ENCODE measurements at places on chromosomes 16 and 17.

DNA sequence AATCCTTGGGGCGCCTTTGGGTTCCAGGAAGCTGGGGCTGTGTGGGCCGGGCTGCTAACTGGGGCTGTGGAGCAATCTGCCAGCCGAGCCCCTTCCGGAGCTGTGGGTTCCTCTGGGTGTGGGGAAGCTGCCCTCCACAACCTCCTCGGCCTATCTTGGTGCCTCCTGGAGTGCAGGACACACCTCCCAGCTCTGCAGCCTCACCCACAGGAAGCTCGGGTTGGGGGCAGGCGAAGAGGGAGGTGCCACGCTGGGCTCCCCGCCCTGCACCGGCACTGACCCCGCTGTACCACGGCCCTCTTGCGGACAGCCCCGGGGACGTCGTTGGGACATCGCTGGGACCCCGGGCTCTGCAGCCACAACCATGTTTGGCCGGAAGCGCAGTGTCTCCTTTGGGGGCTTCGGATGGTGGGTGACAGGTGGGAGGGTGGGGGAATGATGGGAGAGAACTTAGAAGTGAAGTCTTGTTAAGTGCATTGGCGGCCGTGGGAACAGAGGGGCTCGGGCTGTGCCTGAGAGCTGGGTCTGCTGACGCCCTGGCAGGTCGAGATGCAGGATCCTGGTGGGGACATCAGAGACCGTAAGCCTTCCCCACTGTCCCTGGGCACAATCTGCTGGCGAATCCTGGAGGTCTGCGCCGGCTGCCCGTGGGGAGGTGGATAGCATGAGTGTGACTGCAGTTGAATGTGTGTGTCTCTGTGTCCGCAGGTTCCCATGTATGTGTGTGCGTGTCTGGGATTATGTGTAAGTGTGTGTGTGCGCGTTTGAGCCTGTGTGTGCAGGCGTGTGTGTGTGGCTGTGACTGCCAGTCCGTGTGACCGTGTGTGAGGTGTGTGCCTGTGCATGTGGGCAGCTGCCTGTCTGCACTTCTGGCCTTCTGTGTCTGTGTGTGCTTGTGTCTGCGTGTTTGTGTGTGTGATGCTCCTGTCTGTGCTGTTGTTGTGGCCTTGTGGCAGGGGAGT, at the start of gene RAP1GAP2:
RAP1GAP2 (plus strand) TSS at position 275 of the 962 bp plus-strand sequence; CDS start at position 365, 90 bp downstream.
- peaks cover 61% of the 10 kb centered on the region for H3K27me3 ChIP-seq
- DNase-seq = peak; percentile 91
- peak within 1 kb of the TSS; percentile 59 for H3K27ac ChIP-seq
- peak within 1 kb of the TSS; percentile 87 for H3K4me3 ChIP-seq
- H3K36me3 ChIP-seq = peaks cover 7% of the 10 kb centered on the region

GRCh38 chr16:48201515-48202201, 42.4 kb upstream of the LONP2 start:
- H3K27me3 ChIP-seq = peaks cover 27% of the 10 kb centered on the region
- no peaks in the 10 kb centered on the region for H3K36me3 ChIP-seq
- no peak for DNase-seq
- H3K4me1 ChIP-seq = no peaks in the 10 kb centered on the region
- no peak overlapping the region for H3K27ac ChIP-seq

DNA sequence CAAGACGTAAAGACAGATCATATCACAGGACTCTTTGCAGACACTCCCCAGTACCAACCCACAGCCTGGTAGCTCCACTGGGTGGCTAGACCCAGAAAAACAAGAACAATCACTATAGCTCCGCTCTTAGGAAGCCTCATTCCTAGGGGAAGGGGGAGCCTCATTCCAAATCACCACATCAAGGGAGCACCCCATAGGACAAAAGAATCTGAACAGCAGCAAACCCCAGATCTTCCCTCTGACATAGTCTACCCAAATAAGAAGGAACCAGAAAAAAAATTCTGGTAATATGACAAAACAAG, 237.8 kb downstream of the CEP112 start:
- H3K27me3 ChIP-seq = no peaks in the 10 kb centered on the region
- H3K36me3 ChIP-seq = no peaks in the 10 kb centered on the region
- H3K27ac ChIP-seq = no peak overlapping the region
- no peaks in the 10 kb centered on the region for H3K4me1 ChIP-seq
- no peak overlapping the region for H3K4me3 ChIP-seq

- H3K4me1 ChIP-seq = no peaks in the 10 kb centered on the region
- H3K4me3 ChIP-seq = no peak overlapping the region
- peaks cover 8% of the 10 kb centered on the region for H3K27me3 ChIP-seq
- no peak for DNase-seq
Measured at GRCh38 chr16:54946909-54947308, 16.2 kb downstream of the IRX5 start.

- no peak for DNase-seq
- peak overlapping the region; percentile 46 for H3K4me3 ChIP-seq
- no peaks in the 10 kb centered on the region for H3K27me3 ChIP-seq
Measured at GRCh38 chr17:51263006-51263405, 2.7 kb downstream of the UTP18 start.

DNA sequence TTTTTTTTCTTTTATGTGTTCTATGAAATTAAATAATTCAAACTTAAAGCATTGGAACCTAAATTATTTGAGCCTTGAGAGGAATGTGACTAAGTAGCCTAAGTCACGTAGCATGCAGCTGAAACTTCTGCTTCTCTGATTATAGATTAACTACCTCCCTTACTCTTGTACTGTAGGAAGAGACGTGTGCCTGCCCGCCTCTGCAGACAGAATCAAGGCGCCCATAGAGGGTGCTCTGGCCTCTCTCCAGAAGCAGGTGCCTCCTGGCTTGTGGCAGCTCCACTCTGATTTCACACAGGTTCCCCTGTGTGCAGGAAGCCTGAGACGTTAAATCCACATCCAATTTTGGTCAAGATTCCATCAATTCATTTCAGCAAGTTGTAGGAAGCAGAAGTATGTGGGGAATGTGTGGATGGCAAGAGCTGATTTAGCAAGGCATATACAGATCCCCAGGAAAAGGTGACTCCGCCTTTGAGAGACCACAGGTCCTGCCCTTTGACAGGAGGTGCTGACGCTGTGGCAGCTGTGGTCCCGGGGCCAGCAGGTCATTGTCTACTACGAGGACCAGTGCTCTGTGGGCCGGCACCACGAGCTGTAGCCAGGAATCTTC, 1418.8 kb downstream of the CDH11 start:
- DNase-seq = no peak
- H3K27me3 ChIP-seq = no peaks in the 10 kb centered on the region
- no peak overlapping the region for H3K4me3 ChIP-seq

- no peak for DNase-seq
- no peaks in the 10 kb centered on the region for H3K27me3 ChIP-seq
- H3K36me3 ChIP-seq = peaks cover 7% of the 10 kb centered on the region
- H3K4me3 ChIP-seq = no peak overlapping the region
Measured at GRCh38 chr17:16322636-16323035, 30.6 kb downstream of the CENPV start.

DNA sequence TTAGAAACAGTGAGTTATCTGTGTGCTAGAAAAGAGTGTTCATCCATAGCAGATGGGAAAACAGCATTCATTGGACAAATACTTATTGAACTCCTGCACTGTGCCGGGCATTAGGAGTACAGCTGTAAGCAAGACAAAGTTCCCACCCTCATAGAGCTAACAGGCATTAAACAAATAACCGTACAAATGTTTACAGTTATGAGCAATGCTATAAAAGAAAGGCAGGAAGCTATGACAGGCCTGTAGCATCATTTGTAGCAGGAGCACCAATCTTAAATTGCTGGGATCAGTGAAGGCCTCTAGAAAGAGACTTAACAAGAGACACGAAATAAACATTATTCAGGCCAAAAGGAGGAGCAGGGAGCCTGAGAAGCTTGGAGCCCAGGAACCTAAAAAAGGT, 15.6 kb downstream of the SDR42E1 start:
- DNase-seq = no peak
- no peaks in the 10 kb centered on the region for H3K27me3 ChIP-seq
- no peak overlapping the region for H3K4me3 ChIP-seq
- H3K4me1 ChIP-seq = peaks cover 4% of the 10 kb centered on the region
- H3K36me3 ChIP-seq = peaks cover 14% of the 10 kb centered on the region

DNA sequence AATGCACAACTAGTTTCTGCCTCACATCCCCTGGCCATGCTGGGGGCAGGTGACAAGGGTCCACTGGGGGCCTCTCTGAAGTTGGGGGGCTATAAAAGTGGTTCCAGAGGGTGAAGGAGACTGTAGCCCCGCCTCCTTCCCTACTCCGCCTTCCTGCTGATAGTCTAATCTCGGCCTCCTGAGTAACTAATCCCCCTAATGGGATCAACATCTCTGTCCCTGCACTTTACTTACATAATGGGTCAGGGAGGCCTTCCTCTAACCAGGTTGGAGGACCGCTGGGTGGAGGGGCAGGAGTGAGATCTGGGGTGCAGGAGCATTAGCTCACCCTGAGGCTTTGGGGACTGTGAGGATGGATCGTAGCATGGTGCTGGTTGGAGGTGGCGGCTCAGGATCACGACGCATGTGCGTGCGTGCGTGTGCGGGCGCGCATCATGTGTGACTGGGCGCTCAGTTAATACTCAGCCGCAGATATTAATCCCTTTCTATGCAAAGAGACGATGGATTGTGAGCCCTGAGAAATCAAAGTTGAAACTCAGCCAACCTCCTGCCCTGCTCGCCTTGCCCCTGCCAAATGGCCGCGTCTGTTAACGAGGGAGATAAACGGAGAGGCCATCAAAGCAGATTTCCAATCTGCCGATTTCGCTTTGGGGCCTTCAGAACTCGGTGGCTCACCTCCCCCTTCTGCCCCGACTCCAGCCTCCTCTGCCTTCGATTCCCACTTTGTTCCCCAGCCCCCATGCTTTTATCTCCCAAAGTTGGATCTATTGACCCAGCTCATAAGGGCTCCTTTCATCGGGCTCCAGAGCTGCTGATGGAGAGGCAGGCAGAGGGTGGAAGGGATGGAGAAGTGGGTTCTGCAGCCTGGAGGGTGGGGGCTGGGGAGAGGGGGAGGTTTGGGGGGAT, 107.3 kb downstream of the SDK2 start:
- H3K36me3 ChIP-seq = no peaks in the 10 kb centered on the region
- no peaks in the 10 kb centered on the region for H3K27me3 ChIP-seq
- no peak for DNase-seq
- no peaks in the 10 kb centered on the region for H3K4me1 ChIP-seq
- H3K27ac ChIP-seq = no peak overlapping the region

DNA sequence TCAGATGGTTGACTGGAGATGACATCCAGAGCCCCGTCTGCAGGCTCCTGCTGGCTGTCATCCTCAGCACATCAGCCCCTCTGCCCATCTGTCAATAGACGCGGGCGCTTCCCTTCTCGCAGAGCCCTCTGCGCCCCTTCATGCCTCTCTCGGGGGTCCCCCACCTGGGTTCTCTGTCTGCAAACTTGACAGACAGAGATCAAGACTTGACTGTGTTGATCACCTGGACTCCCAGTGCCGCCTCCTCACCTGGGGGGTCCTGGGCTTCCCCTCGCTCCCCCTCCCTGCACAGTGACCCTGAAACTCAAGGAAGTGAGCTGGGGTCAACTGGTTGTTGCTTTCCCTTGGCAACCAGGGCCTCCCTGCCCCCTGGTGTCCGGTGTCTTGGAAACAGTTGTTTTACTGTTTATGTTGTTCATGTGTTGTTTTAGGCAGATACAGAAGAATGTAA, 31.9 kb downstream of the RNF213 start:
- peaks cover 55% of the 10 kb centered on the region for H3K4me1 ChIP-seq
- H3K27me3 ChIP-seq = no peaks in the 10 kb centered on the region
- no peak overlapping the region for H3K4me3 ChIP-seq
- peaks cover 74% of the 10 kb centered on the region for H3K36me3 ChIP-seq
- DNase-seq = no peak
- H3K27ac ChIP-seq = peak overlapping the region; percentile 31

DNA sequence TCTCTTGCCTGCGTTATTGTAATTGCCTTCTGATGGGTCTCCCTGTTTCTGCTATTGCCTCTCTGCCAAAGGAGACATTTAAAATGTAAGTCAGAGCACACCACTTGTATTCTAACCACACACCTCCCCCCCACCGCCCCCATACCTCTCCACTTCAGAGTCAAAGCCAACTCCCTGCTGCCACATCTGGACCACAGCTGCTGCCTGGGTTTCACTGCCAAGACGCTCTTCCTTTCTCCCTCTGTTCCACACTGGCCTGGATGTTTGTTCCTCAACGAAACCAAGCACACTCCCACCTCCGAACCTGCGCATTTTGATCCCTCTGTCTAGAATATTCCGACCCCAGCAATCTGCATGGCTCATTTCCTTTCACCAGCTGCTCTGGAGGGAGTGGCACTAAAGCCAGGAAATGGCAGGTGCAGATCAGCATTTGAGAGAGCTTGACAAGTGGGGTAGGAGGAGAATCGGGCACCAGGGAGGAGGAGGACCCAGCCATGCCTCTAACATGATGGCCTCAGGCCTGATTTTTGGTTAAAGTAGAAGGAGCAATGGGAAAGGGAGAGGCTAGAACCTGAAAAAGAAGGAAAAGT, 92.4 kb upstream of the HS3ST2 start:
- no peaks in the 10 kb centered on the region for H3K4me1 ChIP-seq
- H3K27ac ChIP-seq = no peak overlapping the region
- DNase-seq = no peak
- no peak overlapping the region for H3K4me3 ChIP-seq

GRCh38 chr17:72498364-72499210, 377.8 kb downstream of the SOX9 start:
- no peaks in the 10 kb centered on the region for H3K36me3 ChIP-seq
- H3K27ac ChIP-seq = no peak overlapping the region
- no peaks in the 10 kb centered on the region for H3K4me1 ChIP-seq
- no peaks in the 10 kb centered on the region for H3K27me3 ChIP-seq

DNA sequence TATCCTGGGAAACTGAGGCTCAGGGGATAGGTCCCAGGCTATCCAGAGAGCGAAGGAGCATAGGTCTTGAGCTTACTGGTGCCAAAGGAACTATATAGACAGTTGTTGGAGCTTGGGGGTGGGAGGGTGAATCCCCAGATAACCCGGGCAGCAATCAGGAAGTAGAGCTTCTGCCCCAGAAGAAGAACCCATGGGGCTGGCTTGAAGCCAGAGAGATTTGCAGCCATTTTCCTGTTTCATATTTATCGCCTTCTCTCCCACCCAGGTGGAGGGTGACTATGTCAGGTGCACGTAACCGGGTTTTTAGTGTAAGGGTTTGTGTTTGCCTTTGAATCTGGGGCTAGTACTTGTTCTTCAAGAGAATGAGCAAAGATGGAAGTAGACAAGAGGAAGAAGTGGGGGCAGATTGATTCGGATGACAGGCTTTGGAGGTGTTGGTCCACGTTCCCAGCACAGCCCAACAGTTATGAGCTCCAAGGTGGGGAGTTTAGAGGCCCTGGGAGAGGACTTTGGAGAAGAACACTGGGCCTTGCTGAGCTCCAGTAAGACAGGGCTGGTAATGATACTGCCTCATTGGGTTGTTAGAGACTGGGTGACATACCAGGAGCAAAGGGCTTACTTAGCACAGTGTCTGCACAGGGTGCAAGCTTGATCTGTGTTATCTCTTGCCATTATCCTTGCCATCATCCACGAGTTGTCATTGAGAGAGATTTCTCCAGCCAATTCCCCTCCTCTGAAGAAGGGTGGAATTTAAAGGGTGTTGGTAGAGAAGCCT, 145.6 kb downstream of the CCDC182 start:
- peak overlapping the region; percentile 98 for H3K27ac ChIP-seq
- H3K27me3 ChIP-seq = no peaks in the 10 kb centered on the region
- H3K36me3 ChIP-seq = peaks cover 11% of the 10 kb centered on the region
- H3K4me3 ChIP-seq = peak overlapping the region; percentile 34
- peaks cover 74% of the 10 kb centered on the region for H3K4me1 ChIP-seq

GRCh38 chr16:50326835-50327465, 41.8 kb downstream of the BRD7 start:
- H3K36me3 ChIP-seq = peaks cover 38% of the 10 kb centered on the region
- H3K4me3 ChIP-seq = no peak overlapping the region
- H3K27ac ChIP-seq = peak overlapping the region; percentile 69
